Omental fat pad (tissue), 4 donors: ENCODE measurements at places on chromosomes 16 and 17. TPM values are rescaled to one million over a fixed set of nuclear protein-coding genes. Genes with fewer than 3 reads are reported as not detected.

DNA sequence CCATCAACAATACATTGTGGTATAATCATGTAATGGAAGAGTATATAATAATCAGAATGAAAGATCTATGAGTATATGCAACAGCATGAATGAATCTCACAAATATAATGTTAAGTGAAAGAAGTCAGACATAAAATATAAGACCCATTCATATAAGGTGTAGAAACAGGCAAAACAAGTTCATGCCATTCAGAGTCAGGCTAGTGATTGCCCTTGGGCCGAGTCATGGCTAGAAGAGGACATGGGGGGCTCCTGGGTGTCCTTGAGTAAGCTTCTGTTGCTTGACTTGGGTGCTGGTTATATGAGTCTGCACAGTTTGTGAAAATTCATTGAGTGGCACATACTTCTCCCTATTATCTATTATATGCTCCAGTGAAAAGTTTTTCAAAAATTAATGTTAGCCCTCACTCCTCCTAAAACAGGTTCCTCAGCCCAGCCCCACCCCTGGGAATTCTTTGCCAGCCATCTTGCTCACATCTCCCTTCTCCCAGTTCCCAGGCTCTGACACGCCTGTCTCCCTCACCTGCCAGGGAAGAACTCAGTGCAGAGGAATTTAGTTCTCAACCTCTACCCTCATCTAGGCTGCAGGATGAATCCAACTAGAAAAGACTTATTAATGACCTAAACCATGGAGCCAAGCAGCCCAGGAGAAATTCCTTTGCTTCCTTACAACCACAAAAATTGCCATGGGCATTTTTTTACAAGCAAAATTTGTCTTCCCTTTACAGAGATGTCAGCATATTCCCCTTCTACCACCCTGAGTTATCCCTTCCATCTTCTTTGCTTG, 52.4 kb upstream of the NFAT5 start:
- no peak for DNase-seq

DNA sequence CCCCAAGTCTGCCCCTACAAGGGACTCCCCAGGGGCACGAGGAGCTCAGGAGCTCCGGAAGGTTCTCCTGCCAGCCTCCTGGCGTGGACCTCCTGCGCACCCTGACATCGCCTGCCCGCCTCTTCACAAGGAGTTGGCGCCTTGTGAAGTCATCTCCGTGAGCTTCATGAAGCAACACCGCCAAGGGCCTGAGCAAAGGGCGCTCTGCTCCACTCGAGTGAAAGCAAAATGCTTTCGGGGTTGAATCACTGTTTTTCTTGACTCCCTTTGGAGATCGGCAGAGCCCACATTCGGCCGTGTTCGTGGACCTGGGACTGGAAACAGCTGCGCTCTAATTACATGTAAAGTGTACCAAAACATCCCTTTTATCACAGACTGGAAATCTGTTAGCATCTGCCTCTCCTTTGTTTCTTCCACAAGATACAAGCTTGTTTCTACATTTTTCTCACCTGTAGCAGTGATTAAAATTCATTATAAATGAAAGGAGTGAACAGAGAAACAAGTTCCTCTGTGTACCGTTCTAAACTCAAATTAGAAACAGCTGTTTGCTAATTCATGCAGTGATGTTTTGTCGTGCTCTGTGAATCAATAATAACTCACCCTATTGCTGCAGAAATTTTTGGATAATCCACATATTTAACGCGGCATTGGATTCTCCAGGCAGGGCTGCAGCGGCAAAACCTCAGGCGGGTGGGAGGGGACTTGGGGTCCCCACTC, 203.3 kb downstream of the ZNF423 start:
- no peak for DNase-seq

DNA sequence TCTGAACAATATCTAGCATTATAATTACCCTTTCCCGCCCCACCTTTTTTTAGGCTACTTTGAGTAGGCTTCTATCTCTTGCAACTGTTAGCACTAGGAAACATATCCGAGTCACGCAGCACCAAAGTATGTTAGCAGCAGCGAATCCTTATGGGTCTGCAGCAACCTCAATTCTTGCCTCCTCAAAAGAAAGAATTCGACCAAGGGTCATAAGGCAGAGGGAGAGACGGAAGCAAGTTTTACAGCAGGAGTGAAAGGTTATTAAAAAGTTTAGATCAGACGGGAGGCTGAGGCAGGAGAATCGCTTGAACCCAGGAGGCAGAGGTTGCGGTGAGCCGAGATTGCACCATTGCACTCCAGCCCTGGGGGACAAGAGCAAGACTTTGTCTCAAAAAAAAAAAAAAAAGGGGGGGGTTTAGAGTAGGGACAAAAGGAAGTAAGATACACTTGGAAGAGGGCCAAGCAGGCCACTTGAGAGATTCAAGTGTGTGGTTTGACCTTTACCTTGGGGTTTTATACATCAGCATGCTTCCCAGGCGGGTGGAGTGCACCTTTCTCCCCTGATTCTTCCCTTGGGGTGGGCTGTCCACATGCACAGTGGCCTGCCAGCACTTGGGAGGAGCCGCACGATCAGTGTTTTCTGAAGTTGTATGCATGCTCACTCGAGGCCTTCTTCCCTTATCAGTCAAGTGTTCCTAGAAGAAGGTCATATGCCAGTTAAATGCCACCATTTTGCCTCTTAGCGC, 67.7 kb downstream of the HLF start:
- DNase-seq: no peak

The DLX4 gene
- not detected for total RNA-seq

The TMEM100 gene
- 26.0 TPM for total RNA-seq

GRCh38 chr17:80947200-80947940, 44.3 kb upstream of the CHMP6 start:
- DNase-seq: no peak

The NPIPB9 gene
- 18.4 TPM for total RNA-seq

GRCh38 chr17:40724656-40725055, 21.1 kb upstream of the KRT24 start:
- no peak for DNase-seq

GRCh38 chr16:88608076-88608475, 30.3 kb upstream of the IL17C start:
- no peak for DNase-seq

The SLC22A31 gene
- total RNA-seq: not detected

GRCh38 chr17:31274252-31274651, 22.8 kb downstream of the OMG start:
- DNase-seq: no peak

The CACNG4 gene
- 2.2 TPM for total RNA-seq

DNA sequence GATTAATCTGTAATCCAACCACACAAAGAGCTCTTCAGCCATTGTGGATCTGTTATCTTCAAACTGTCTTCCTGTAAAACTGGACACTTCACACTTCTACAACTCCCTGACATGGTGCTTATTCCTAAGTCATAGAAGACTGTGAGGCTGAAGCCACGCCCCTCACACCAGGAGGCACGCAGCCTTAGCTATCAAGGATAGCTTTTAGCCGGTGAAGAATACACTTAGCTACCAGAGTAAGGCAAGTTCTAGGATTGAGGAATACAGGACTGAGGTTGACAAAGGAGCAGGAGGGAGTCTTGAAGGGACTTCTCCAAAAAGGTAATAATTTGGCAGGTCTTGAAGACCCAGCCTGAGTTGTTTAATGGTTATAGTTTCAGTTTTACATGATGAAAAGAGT, 79.8 kb upstream of the GAS7 start:
- no peak for DNase-seq

DNA sequence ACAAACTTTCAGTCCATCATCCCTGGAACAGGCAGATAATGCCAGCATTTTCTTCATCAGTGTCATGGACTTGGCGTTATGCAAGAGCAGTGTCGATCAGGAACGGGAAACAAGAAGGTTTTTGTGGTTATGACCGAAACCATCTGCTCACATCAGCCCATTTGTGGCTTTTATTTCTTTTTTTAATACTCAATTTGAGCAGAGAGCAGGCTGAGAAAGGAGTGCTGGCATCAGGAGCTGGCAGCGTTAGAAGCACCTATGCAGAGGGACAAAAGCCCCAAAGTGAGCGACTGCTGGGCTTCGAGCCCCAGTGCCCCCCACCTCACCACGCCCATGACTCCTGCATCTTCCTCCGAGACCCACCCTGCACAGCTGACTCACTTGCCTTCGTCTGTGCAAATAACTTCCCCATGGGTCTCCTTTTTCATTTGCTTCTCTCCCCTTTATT, 16.2 kb upstream of the CD300E start:
- DNase-seq: no peak

The STAC2 gene
- not detected for total RNA-seq

The TEX19 gene
- not detected for total RNA-seq

The BCL6B gene
- 8.7 TPM for total RNA-seq

DNA sequence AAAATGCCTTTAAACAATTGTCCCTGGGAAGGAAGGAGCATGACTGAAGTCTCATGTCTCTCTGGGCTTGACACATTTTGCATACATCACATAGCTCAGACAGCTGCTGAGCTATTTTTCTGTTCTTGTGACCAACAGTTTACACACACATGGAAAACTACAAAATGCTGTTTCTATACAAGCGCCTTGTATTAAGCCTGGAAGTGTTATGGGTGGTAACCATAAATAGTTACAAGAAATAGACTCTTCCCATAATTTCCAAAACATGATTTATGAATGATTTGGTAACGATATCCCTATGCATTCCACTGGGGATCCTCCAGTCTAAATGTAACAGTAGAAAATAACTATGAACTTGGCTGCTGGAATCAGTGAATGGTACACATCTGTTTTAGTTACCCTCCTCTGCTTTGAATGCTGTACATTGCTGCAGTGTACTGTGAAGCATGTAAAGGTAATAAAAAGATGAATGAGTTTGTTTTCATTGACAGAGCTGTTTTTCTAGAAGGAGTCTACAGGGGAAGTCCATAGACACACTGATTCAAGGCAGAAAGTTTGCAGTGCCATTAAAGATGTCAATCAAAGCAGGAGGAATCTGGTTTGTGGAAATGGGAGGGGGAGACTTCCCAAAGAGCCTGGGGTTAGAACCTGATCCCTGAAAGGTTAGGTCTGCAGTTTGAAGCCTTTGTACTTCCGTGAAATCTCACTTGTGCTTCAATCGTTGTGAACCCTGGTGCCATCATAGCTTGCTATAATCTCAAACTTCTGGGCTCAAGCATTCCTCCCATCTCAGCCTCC, 5.0 kb downstream of the ACSF2 start:
- DNase-seq: no peak

GRCh38 chr17:3852561-3852960, 6.5 kb upstream of the NCBP3 start:
- no peak for DNase-seq

DNA sequence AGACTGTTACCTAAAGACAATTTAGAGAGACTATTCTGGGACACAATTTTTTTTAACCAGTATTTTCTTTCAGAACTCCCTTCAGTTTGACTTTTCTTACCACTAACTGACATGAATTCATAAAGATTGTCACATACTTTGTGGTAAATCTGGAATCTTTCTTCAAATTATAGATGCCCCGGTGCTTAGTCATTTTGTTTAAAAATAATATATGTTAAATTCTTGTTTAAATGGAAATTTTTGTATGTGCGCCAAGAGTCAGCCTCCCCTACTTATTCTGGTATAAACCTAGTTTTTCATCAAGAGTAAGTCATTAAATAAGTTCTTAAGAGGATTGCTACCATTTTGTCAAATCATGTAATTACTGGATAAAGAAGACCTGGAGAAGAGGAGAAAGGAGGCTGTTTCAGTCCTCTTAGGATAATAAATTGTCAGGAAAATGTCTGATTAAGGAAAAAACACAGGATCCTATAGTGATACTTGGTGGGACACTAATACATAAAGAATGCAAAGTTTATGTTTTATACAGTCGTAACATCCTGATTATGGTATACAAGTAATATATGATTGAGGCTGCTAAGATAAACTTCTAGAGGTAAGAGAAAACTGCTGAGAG, 424.4 kb downstream of the PMP22 start:
- DNase-seq: no peak

The TPSG1 gene
- not detected for total RNA-seq

The OR4D1 gene
- not detected for total RNA-seq

DNA sequence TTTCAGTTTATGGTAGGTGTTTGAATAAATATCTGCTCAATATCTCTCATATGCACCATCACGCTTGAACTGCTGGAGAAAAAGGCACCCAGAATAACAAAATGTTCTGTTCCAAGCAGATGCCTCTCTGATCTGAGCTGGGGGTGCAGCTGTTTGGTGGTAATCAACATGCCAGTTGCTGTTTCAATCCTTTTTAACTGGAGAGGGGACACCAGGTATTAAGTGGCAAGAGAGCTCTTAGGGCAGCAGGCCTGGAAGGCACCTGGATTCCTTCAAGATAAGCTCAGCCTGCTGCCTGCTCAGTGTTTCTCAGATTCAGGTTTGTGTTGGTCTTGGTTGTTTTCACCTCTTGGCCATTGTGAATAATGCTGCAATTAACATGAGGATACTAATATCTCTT, 27.2 kb upstream of the VAT1L start:
- DNase-seq: no peak
